ENCODE measurements at places on chromosomes 12 and 14.

- no peak for DNase-seq
These were observed 275.4 kb downstream of the TRHDE start for GRCh38 chr12:72547573-72547972.

DNA sequence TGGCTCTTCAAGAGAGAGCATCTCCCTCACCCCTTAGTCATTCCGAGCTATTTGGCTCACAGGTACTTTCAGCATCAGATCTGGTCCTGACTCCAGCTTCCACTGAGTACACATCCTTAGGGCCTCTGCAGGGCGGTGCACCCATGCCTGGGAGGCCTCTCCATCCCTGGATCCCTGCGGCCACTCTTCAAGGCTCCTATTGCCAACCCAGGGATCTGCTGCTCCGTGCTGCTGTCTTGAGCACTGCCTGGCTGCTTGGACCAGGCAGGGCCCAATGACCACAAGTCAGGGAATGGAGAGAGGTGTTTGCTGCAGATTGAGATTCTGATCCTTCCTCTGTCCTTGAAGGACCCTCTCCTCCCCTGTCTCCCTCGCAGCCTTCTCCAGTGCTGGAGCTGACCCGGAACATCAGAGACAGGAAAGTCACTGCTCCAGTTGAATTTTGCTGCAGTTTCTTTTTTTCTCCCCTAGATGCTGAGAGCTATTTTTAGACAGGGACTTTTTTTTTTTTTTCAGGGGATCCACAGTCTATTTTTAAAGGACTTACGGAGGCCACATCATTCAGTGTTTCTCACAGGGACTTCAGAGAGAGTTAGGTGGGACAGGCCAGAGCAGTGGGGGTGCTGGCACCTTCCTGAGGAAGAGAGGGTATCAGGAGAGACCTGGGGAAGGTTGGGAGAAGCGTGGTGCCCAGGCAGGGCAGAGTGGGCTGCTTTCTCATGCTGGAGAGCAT, 50.1 kb upstream of the KCNA1 start:
- no peak for DNase-seq

GRCh38 chr12:4275016-4275869, 1.7 kb downstream of the CCND2 start:
- no peak for DNase-seq

- no peak for DNase-seq
These were observed 19.9 kb upstream of the PHC1 start for GRCh38 chr12:8894378-8894777.

DNA sequence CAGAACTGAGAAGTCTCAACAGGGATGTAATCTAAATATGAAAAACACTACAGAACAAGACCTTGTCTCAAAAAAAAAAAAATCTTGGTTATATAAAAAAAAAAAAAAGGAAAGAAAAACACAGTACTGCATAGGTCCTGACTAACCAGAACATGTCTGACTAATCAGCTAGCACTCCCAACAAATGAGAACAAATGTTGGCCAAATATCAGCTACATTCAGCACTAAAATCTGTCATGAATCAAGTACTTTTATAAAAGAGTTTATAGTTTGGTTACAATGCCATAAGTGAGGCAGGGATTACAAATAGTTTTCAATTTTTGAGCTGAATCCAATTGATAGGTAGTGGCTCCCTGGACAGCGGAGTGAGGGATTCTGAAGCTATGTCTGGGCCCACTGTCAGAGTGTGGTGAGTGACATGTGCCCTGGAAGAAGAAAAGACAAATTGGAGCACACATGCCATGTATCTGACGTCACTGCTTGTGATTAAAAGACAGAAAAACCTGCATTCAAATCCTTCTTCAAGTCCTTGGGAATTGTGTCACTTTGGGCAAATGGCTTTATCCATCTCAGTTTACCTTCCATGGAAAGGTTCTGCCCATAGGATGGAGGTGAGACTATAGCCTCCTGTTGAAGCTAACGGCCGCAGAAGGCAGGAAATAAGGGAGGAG, 5.6 kb upstream of the FAM234B start:
- DNase-seq, result no peak

DNA sequence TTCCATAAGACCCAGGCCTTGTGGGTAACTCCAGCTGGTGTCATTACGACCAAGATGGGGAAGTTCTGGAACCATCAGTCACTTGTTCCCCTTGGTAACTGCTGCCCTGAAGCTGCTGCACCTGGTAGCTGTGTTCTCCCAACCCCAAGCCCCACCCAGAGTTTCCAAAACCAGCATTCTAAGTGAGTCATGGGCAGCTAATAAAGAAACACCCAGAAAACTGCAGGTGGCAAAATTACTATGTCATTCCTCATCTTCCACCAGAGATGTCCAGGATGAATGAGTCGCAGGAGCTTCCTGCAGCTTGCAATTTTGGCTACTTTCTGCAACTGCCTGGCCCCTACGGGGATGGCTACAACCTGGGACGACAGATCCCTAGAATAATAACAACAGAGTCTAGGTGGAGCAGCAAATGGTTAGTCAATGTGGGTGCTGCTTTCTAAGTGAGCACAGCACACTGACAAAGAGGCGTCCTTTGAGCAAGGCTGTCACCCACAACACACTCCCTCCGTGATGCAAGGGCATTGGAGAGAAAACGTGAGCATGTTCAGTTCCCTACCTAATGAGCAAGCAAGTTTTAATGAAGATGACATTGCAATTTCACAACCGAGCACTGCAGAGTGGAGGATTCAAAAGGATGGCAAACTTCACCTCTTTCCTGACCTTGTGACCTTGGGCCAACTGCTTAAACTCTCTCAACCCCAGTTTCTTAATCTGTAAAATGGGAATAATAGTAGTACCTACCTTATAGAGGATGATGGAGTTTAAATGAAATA, 301.4 kb upstream of the NOS1 start:
- DNase-seq, result no peak

DNA sequence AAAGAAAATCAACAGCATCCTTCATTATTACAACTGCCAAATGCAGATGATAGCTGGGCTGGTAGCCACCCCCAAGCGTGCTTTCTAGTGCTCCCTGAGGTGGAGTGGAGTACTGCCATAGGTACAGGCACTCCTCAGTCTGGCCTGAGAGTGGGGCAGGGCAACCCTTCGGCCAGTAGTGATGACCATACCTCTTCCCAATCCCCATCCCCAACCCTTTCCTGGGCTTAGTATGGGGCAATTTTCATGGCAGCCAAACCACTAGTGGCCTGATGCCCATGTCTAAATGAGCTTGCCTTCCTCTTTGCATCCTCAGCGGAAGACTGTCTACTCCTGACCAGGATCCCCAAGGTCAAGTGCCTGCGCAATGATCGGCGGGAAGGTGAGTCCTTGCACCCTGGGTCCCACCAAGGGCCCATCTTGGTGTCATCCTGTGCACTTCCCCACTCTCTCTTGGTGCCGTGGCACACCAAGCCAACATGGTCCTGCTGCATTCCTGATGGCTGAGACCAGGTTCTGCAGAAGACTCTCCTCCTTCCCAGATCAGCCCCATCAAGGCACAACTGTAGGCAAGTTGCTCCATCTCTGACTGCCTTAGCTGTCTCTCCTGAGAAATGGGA, 65.8 kb downstream of the GALNT16 start:
- DNase-seq, result no peak

GRCh38 chr14:59126714-59127436, 61.6 kb upstream of the DAAM1 start:
- DNase-seq, result no peak

DNA sequence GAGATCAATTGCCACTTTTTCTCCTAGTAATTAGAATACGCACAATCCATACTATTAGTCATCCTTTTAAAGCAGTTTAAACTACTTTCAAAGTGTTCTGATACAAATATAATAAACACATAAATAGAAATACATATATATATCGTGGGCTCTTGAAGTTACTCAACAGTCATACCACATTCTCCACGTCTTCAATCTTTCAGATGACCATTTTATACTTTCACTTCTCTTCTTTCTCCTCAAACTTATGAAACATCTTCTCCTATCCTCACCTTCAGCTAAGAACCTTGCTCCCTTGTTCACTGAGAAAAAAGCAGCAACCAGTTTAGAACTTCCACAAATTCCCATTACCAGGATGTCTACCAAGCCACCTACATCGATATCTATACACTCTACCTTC, 19.2 kb downstream of the CEP290 start:
- no peak for DNase-seq

GRCh38 chr12:73374360-73374759, 1102.2 kb downstream of the TRHDE start:
- DNase-seq, result no peak

GRCh38 chr14:50792051-50792477, 38.9 kb downstream of the NIN start:
- DNase-seq, result no peak

GRCh38 chr14:33364466-33364865, 425.8 kb downstream of the NPAS3 start:
- DNase-seq, result no peak

DNA sequence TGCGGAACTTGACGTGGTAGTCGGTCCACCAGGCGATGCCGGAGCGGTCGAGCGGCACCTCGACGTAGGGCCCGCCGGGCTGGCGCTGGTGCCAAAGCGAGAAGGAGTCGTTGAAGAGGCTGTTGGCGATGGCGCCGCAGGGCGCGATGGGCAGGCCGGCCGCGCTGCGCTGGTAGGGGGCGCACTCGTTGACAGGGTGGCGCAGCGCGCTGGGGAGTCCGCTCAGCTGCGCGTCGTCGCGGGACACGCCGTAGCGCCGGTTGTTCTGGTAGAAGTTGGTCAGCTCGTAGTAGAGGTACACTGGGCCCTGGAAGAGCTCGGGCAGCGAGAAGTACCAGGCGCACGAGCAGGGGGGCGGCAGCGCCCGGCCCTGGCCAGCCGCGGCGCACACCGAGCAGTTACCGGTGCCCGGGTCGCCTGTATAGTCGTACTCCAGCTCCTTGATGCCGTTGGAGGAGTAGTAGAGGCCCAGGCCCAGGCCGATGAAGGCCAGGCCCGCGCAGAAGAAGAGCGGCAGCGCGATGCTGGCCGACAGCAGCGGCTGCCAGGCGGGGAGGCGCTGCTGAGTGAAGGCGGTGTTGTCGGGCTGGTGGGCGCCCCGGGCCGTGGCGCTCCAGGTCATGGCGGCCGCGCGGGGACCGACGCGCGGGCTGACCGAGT, 482 bp downstream of the TMEM30B start:
- peak; percentile 75 for DNase-seq

DNA sequence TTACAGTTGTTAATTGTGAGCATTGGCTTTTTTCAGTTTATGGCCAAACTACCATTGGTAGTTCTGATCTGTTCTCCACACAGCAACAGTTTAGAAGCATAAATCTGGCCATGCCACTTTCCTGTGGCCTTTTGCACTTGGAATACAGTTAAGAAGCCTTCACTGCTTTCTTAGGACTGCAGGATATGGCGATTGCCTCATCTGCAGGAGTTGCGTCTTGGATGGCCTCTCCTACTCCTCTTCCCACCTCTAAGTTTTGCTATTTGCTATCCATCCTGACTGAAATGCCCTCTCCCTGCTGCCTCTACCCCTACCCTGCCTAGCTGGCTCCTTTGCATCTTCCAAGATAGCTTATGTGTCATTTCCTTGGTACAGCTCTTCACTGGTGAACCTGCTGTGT, 12.8 kb upstream of the BMAL2 start:
- DNase-seq, result no peak

- no peak for DNase-seq
These were observed 66.2 kb upstream of the BEGAIN start for GRCh38 chr14:100653409-100653808.

- DNase-seq, result no peak
These were observed 476.7 kb downstream of the NOVA1 start for GRCh38 chr14:26121181-26121580.

DNA sequence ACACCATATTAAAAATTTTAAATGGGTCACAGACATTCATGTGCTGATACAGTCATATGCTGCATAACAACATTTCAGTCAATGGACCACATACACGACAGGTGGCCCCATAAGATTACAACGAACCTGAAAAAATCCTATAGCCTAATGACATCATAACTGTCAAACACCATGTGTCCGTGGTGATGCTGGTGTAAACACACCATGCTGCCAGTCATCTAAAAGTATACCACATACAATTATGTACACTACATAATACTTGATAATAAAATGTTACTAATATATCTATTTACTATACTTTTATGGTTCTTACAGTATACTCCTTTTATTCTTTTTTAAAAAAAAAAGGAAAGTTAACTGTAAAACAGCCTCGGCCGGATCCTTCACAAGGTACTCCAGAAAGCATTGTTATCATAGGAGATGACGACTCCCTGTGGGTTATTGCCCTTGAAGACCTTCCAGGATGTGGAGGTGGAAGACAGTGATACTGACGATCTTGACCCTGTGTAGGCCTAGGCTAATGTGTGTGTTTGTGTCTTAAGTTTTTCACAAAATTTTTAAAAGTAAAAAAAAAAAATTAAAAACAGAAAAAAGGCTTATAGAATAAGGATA, 5.0 kb upstream of the TDG start:
- DNase-seq, result no peak

- DNase-seq, result no peak
These were observed 3.0 kb downstream of the GALNT6 start for GRCh38 chr12:51388069-51388799.

DNA sequence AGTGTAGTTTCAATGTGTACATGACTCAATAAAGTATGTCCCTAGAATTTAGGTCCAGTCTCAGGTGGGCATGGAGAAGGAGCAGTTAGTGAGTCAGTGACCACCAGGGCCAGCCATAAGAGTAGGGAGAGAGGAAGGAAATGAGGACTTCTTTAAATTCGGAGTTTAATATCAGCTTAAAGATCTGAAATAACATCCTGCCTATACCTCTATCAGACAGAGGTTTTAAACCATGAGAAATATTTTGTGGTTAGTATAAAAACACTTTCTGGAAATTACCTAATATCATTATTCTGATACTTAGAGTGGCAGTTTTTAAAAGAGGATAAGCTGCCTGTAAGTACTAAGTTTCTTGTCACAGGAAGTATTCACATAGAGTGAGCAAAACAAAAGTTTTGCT, 61.7 kb upstream of the ST8SIA1 start:
- DNase-seq, result no peak

DNA sequence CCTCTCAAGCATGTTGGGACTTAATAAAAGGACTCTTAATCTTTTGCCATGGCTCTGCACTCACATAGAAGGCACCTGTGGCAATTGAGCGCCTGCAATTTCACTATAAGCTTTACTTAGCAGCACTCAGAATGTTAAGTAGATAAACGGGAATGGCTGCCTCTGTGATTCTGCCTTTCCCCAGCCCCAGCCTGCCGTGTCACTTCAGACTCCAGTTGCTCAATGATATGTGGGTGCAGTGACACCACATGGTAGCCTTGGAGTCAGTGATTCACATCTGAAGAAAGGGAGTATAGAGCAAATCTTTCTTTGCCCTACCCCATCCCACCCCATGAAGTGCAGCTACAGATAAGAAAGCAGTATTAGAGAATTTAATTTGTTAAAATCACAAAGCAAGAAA, 96.1 kb downstream of the ZFC3H1 start:
- DNase-seq, result no peak

All from stimulated activated CD4-positive, alpha-beta T cell treated with anti-CD3 and anti-CD28 coated beads, TNF-alpha, amount 100 ng/mL, for 1 hour (primary cell).